ENCODE measurements at places on chromosomes 6 and 20.

DNA sequence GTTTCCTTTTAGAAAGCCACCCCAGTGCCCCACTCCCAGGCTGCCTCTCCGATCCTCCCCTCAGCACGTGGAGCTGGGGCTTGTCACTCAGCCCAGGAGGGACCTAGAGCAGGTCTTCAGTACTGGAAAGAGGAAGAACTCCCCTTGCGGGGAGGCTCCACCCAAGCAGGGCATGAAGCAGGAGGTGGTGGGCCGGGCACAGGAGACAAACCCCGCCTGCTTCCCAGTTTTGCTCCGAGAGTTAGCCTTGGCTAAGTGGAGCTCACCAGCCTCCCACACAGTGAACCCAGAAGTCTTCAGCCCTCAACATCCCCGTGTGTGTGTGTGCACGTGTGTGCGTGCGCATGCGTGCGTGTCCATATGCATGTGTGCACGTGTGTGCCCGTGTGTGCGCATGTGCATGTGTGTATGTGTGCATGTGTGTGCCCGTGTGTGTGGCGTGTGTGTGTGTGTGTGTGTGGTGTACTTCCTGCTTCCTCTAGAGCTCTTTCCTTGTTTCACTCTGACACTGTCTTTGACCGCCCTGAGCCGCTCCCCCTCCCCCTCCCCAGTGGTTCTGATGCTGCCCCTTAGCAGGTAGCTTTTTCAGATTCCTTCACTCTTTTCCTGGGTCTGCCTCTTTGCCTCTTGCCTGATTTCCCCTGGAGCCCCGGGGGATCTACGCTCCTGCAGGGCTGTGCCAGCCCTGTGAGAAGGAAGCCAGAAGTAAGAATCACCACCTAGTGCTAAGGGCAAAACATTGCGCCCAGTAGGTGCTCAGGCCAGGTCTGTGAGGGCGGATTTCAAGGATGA is 239.8 kb downstream of the CDC5L start:
- DNase-seq = no peak

- no peak for DNase-seq
Observed at GRCh38 chr6:41676431-41676830, 38.2 kb downstream of the MDFI start.

- no peak for DNase-seq
Observed at GRCh38 chr6:151034825-151035781, 169.6 kb downstream of the MTHFD1L start.

- DNase-seq = peak; percentile 79
Observed at GRCh38 chr20:49216991-49217578, 2.1 kb upstream of the DDX27 start.

DNA sequence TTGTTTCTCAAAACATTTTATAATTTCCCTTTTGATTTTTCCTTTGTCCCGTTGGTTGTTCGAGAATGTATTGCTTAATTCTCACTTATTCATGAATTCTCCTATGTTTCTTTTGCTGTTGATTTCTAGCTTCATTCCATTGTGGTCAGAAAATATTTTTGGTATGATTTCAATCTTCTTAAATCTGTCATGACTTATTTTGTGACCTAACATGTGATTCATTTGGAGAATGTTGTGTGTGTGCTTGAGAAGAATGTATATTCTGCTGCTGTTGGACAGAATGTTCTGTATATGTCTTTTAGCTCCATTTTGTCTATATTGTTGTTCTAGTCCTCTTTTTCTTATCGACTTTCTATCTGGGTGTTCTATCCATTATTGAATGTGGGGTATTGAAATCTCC is 286.2 kb upstream of the RNF217 start:
- DNase-seq = no peak

DNA sequence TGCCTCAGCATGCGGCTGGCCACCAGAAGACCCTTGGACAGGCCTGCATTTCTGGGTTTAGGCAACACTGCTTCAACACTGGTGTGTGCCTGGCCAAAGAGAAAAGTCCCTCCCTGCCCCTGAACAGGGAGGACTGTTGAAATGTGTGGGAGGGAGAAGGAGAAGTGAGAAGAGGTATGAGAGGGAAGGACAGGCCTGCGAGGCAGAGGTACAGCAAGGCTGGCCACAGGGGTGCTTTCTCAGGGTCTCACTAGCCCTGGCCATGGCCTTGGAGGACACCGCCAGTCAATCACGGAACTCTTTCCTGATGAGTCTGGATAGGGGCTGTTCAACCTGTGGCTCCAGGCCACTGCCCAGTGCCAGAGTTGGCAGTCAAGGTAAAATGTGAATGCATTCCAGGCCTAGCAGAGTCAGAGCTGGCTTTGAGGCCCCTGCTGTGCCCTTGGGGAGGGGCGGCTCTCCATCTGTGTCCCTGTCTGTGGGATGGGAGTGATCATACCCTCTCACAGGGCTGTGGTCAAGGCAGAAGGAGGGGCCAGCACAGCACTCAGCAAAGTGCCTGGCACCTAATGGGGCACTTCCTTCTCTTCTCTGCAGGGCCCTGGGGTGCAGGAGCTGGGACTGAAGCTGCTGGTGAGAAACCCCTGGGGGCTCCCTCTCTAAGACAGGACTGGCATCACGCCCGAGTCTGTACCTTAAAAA is 43.2 kb upstream of the CDH22 start:
- DNase-seq = no peak

DNA sequence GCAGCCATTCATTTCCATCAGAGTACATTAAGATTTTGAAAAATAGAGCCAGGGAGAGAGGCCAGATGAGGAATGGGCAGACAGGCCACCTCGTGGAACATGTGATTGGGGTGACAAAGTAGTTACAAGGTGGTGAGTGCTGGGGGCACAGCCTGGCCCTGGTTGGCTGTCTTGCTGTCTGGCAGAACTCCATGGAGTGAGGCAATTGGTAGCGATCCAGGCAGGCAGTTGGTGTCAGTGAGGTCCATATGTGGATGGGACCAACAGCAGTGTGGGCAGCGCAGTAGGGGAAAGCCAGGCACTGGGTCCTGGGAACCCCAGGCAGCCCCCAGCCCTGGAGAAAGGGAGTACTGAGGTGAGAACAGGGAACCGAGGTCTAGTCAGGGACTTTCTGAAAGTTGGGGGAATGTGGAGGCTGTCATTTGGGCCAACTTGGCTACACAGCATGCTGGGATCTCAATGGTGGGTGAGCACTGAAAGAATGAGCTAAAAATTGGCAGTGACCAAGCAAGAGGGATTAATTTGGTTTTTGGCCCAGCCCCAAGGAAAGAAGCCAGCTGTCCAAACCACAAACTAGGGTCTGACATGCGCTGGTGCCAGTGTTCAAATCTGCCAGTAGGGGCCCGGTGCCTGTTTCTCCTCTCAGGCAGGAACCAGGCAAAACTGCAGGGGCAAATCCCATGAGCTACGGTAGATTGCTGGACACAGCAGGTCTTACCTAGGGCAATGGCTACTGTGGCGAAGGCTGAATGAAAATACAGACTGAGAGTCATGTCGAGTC is 61.4 kb upstream of the E2F3 start:
- DNase-seq = no peak

DNA sequence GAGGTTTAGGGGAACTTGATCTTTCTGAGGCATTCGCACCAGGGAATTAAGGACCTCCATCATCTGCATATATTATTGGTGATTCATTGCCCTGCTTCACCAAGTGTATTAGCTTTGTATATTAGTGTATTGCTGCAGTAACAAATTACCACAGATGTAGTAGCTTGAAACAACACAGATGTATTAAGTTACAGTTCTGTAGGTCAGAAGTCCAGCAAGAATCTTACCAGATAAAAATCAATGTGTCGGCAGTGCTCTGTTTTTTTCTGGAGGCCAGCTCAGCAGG is 65.8 kb downstream of the HMGN3 start:
- no peak for DNase-seq

GRCh38 chr20:2986466-2986865 is 57.0 kb upstream of the GNRH2 start:
- DNase-seq = no peak

GRCh38 chr6:11072101-11072500 is 21.5 kb upstream of the SMIM13 start:
- DNase-seq = no peak

- no peak for DNase-seq
Observed at GRCh38 chr6:130873746-130874145, 46.5 kb downstream of the SMLR1 start.

DNA sequence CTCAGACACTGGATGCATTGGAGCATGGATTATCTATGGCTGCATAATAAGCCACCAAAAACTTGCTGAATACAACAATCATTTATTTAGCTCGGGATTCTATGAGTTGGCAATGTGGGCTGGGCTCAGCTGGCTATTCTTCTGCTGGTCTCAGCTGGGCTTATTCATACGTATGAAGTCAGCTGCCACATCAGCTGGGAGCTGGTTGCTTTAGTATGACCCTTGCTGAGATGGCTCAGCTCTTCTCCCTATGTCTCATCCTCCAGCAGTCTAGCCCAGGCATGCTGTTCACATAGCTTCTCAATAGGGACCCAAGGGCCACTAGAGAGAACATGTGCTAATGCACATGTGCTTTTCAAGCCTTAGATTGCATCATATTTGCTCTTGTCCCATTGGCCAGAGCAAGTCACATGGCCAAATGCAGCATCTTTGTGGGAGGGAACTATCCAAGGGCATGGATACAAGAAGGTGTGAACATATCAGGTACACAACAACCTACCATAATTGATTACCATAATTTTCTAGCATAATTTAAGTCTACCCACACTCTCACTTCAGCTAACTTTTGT is 444.6 kb downstream of the KIF16B start:
- no peak for DNase-seq

GRCh38 chr20:50323777-50324775 is 133.4 kb downstream of the CEBPB start:
- no peak for DNase-seq

DNA sequence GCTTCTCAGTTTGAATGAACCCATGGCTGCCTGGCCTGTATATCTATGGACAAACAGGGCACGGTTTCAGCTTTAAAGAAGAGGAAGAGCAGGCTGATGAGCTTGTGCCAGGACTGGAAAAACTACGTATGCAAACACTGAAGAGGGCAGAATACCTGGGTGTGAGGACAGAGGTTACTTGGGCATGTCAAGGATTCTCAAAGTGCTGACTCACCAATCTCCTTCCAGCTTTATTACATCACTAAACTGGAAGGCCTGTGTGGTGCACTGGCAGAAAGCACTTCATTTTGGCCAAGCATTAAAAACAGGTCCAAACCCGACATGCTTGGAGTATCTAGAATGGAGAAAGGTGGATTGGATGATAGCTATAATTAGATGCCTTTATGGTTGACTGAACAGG is 95.2 kb downstream of the GMPR start:
- DNase-seq = no peak

DNA sequence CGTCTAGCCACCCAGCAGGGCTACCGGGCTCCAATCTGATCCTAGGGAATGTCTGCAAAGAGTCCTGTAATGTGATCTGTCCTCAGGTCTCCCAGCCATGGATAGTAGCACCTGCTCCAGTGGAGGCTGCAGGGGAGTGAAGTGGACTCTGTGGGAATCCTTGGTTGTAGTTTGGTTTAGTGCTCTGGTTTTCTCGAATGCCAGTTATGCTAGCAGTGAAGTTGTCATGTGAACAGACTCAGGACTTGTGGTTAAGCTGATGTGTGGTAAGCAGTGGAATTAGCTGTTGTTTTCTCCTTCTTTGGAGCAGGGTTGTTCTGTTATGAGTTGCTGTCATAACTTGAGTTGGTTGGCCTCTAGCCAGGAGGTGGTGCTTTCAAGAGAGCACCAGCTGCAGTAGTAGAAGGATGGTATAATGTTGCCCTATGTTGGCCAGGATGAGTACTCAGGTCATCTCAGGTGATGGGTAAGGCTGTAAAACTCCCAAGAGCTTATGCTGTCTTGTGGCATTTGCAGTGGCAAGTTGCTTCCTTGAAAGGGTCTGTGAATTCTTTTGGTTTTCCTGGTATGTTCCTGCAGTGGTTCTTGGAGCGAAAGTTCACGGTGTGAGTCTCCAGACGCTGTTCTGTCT is 390.2 kb downstream of the UTRN start:
- no peak for DNase-seq

DNA sequence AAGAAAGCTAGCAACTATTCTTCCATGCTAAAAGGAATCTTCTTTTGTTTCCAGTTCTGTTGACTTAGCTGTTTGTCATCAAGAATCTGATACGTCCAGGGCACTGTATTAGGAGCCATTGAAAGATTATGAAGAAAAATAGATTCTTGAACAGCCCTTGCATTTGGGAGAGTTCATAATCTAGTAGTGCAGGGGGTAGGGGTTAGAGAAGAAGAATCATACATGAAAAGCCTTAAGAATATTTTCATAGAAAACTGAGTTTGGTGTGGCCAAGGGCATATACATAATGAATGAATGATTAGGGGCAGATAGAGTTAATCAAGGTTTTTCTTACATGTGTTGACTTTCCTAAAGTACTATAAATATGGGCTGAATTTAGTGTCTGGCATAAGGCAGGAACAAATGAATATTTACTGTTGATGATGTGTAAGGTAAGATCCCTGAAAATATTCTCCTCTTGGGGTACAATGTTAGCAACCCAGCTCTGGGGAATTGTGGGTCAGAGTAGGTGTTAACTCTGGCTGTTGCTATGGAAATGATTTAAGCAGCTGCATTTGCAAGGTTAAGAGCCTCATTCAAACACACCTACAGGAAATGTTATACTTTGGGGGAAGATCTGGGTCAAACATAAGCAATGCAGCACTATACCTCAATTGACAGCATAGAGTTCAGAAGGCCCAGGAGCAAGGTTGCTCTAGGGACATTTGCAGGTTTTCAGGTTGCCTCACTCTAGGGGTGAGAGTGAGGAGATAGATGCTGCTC is 667.3 kb upstream of the CITED2 start:
- no peak for DNase-seq

DNA sequence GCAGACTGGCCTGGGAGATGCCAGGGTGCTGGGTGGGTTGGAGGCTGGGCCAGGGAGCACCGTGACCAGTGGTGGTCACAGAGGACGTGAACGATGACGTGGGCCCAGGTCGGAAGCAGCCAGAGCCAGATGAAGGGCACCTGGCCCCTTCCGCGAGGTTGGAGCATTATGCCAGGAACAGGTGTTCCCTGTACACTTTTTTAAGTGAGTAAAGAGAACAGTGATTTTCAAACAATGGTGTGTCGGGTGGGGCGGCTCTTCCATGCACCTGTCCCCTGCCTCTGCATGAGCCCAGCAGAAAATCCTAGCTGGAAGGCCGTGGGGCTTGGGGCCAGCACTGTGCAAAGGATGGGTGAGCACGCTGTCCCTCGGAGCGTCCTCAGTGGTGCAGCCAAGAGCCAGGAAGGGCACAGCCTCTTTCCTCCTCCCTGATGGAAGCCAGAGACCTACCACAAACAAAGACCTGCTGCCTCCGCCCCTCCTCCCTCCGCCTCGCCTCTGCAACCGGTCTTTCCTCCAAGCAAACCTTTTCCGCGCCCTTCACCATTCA is 350.5 kb downstream of the ZFAND3 start:
- peak; percentile 68 for DNase-seq

Measured in NCI-H1092 treated with DMSO at 0.1 percent for 48 hours (cell line).